Right renal cortex interstitium (tissue), 3 donors: ENCODE measurements at places on chromosomes 3 and 15.

DNA sequence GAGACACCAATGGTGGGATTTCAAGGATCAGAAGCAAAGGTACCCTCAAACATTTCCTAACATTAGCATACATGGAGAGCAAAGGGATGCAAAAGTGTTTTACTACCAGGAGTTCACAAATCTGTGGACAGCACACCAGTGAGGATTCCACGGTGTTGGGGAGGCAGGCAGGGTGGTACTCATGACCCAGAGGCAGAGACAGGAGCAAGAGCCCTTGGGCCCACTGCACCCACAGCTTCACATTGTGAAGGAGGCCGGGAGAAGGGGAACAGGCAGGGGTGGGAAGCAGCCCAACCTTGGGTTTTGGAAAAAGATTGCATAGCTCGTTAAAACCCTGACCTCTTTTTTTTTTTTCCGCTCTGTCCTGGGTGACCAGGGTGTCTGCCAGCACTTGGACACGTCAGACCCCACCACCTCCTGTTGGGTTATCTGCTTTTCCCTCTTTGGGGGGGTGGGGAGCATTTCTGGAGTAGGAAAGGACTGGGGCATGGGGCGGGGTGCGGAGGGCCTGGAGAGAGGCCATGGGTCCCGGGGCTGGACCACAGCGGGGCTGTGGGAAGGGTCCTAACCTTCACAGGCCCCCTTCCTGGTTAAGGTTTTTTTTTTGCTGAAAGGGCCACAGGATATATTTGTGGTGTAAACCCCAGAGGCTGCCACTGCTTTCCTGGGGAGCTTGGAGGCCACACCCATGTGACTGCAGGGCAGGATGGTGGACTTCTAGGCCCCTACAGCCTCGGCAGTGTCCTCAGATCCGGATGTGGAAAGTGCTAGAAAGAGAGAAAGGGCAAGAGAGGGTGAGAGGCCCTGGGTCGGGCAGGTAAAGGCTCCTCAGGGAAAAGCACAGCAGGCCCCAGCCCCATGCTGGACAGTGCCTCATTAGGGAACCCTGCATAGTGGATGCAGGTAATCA, 12.5 kb downstream of the SH2D7 start:
- DNase-seq = no peak

- DNase-seq = no peak
Measured at GRCh38 chr3:116002235-116002634, 378.9 kb downstream of the GAP43 start.

DNA sequence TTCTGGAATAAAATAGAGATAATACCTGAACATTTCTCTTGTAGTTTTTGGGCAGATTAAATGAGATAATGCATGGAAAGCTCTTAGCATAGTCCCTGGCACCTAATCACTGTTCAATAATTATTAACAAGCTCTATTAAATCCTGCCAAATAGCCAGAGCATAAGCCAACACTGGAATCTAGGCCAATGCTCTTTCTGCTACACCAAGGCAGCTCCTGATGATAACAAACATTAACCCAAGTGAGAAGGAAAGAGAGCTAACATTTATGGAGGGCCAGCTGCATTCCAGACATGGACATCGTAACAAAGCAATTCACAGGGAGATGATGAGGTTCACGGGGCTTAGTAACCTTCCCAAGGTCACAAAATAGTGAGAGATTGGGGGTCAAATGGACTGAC, 23.3 kb downstream of the LARP6 start:
- no peak for DNase-seq

GRCh38 chr3:157333551-157333991, 103.1 kb upstream of the PTX3 start:
- no peak for DNase-seq

- no peak for DNase-seq
Measured at GRCh38 chr3:107416138-107416537, 38.9 kb downstream of the CCDC54 start.

DNA sequence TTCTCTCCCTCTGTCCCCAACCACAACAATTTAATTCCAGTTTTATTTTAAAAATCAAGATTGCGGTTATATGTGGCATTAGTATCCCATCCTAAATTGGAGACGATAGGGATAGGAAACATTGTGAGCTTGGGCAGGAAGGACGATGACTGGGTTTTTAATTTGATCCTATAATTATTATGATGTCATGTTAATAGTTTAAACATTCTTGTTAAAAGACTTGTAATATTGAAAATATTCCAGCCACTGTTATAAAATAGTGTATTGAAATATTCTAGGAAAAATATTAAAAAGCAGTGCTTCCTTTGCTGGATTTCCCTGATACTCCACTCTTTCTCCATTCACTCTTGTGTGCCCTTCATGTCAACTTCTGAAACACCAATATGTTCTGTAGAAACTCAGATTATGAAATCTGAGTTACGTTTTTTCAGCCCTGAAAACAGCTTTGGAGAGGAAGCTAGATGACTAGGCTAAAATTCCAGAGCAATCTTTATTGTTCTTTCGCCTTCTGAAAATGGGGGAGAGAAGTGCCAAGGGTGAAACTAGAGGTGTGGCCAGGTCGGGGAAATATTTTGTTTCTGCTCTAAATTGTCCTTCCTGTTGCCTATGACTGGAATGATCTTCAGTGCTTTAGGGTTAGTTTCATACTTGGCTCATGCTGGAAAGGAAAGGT, 46.1 kb upstream of the MAP3K13 start:
- DNase-seq = no peak
